Activated naive CD8-positive, alpha-beta T cell treated with anti-CD3 and anti-CD28 coated beads, Interleukin-2, amount 50 U/mL, for 16 hours (primary cell): ENCODE measurements at places on chromosomes 1 and 21.
A peak's percentile ranks its signal among the peaks of the same experiment; 100 is the strongest.

DNA sequence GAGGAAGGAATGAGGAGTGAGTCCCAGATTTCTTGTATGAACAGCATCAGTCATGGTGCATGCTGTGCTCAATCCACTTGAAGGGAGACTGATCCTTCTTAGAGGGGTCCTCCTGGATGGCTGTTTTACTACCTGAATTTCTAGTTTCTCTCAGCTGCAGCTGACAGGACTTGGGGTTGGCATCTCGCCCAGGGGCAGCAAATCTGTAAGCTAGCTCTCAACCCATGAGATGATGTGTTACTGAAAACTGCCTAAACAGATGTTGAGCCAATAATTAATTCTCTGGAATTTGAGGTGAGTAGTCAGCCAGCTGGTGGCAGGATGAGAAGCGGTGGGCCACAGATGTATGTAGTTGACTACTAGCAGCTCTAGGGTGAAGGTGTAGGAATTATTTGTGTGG lies 19.6 kb downstream of the BACH1 start:
- no peak for DNase-seq

DNA sequence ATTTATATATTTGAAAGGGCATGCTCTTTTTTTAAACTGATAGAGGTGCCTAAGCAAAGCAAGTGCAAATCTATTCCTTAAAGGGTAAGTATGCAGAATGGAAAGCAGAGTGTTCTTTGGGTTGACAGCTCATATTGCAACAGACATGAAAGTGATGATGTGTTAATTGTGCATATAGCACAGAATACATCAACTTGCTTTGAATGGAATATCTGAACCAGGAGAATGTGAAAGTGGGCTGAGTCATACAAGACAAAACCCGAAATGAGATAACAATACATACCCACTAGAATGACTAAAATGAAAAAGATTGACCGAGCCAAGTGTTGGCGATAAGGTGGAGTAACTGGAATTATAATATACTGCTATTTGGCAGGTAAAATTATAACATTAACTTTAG lies 4.3 kb downstream of the CR1 start:
- DNase-seq = no peak

DNA sequence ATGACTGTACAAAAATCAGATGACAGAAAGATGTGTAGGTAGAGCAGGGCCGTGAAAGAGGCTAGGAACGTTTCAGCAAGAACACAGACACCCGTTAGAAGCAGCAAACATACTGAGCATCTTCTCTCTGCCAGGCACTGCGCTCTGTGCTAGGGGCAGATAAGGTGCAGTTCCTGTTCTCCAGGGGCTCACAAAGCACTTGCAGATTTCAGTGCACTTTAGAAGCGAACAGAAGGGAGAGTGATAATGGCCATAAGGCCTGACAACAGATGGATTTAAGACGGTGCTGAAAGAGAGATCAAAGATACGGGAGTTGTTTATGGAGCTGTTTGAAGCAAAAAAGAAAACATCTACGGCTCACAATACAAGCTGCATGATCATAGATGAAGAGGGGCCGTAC lies 200.3 kb upstream of the FOXD3 start:
- no peak for DNase-seq

DNA sequence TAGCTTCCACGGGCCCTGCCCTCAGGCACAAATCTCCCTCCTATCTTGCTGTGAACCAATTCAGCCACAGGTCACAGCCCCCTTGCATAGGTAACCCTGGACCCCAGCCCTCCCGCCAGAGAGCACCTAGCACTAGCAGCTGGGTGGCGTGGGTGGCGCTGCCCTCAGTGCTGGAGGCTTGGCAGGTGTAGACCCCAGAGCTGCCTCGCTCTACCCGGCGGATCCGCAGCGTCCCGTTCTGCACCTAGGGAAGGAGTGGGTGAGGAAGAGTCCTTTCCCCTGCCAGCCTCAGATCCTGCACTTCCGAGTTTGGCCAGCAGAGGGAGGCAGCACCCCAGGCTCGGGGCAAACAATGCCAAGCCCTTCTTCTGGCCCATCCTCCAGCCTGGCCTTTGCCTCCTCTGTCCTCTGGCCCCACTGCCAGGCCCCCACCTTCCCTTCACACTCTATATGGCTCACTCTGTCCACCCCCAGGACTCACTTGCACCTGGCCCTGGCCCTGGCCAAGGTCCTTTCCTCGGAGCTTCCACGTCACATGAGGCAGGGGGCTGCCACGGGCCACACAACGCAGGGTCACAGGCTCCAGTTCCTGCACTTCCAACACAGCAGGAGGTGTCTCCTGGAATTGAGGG lies 9.0 kb downstream of the IGSF9 start:
- DNase-seq = peak; percentile 64

DNA sequence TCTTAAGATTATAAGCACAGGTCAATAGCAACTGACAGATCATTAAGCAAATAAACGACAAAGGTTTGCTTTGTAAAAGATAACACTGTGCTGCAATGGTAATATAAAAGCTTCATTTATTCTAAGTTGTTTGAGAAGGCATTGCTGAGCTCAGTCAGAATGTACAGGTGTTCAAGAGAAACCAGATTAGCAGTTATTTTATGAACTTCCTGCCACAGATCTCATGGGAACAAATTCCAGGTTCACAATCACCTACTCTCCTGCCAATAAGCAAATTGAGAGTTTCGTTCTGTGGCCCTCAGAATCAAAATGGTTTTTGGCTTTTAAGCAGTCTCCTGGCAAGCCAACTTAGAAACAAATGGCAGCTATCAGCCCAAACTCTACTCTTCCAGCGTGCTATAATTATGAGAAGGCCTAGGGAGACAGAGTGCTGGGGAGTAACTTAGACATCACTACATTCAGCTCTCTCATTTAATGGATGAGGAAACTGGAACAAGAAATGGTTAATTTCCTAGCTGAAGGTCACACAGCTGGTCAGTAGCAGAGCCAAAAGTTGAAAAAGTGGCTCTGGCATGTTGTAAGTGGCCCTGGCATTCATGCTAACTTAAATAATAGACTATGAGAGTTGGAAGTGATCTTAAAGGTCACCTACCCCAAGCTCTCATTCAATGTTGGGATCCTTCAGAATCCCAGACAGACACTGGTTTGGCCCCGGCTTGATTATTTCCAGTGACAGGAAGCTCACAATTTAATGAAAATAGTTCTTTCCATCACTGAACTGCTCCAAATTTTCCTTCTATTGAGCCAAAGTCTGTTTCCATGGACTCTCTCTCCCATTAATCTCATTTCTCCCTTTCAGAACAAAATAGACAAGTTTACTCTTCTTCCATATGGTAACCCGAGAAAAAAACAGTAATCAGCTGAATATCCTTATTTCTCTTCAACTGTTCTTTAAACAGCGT lies 82.6 kb upstream of the EDEM3 start:
- no peak for DNase-seq

- DNase-seq = no peak
These were observed 175.5 kb downstream of the DENND1B start for GRCh38 chr1:197599789-197600188.

DNA sequence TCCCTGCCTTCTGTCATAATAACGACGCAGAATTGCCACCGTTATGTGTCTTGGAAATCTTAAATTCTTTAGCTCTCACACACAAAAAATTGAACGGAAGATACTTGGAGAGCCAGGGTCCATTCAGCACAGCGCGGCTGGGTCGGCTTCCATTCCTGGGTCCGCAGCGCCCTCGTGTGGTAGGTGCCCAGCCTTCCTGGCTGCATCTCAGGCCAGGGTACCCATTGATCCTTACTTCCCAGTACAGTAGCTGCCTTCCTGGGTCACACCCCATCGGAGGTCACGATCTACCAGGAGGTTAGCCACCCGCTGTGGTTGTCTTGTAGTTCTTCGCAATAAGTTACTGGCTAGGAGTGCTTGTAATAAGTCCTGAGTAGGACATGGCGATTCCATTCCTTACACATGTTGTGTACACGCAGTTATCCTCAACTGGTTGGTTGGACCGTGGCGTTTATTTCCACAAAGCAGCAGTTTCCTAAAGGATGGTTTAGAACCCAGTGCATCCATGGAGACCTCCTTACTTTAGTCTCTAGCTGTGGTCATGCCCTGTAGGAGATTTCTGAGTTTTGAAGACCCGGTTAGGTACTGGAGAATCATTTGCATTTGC lies 9.9 kb upstream of the MTARC1 start:
- DNase-seq = peak; percentile 8

- no peak for DNase-seq
These were observed 19.3 kb downstream of the PHGDH start for GRCh38 chr1:119731060-119731459.

- no peak for DNase-seq
These were observed 4.2 kb downstream of the RAP1GAP start for GRCh38 chr1:21664806-21665588.

DNA sequence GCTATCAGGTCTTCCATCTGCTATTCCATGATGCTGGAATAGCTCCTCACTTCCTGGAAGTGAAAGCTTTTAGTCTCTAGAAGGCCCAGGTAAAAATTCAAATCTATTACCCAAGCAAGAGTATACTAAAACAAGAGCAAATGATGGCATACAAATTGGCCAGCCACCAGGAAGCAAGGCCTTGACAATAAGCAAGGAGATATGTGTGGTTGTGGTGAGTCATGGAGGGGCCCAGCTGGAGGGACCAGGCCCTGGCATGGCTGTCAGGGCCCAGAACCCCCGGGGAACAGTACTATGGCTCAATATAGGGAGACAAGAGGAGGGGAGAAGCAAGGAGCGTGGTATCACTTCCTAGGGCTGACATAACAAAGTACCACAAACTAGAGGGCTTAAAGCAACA lies 358.7 kb downstream of the RRAGC start:
- no peak for DNase-seq

- no peak for DNase-seq
These were observed 38.9 kb downstream of the DMAP1 start for GRCh38 chr1:44251989-44252671.

DNA sequence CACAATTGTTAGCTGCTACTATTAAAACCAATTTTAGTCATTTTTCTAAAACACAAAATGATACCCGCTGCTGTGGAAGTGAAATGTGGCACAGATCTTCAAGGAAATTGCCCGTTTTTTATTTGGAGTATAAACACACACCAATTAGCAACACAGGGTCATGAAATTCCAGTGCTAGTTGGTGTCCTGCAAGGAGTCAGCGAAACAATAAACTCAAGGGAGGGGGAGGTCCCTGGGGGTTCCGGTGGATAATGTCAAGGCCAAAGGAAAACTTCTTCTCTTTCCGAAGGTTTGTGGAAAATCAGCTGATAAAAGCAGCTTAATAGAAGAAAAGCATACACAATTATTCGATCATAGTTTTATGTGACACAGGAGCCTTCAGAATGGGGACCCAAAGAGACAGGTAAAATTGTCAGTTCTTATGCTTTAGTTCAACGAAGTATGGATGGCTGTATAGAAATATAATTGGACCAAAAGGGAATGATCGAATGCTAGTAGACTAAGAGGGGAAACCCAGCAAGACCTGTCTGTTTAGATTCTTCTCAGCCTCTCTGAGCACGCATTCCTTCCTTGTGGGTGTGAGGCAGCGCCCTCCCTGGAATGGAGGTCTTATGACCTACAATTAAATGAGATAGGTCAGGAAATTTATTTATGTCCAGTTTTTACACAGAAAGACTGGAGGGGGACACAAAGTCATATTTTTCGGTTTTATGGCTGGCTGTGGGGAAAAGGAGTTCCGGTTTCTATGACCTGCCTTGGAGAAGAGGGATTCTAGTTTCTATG lies 65.9 kb downstream of the KCNK1 start:
- DNase-seq = no peak

DNA sequence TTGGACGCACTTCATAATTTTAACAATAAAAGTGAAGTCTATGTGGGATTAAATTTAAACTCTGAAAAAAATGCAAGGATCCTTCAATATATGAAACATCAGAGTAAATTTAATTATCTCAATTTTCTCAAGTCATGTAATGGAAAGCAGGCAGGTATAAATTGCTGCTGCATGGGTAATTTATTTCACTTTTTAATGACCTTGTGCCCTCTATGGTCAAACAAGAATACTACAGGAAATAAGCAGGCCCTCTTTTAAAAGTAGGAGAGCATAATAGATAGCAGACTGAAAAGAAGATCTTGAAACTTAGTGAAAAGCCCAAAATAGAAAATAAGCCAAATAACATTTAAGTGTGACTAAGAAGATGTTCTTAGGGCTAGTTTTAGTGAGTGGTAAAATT lies 22.9 kb downstream of the BCAS2 start:
- DNase-seq = no peak

DNA sequence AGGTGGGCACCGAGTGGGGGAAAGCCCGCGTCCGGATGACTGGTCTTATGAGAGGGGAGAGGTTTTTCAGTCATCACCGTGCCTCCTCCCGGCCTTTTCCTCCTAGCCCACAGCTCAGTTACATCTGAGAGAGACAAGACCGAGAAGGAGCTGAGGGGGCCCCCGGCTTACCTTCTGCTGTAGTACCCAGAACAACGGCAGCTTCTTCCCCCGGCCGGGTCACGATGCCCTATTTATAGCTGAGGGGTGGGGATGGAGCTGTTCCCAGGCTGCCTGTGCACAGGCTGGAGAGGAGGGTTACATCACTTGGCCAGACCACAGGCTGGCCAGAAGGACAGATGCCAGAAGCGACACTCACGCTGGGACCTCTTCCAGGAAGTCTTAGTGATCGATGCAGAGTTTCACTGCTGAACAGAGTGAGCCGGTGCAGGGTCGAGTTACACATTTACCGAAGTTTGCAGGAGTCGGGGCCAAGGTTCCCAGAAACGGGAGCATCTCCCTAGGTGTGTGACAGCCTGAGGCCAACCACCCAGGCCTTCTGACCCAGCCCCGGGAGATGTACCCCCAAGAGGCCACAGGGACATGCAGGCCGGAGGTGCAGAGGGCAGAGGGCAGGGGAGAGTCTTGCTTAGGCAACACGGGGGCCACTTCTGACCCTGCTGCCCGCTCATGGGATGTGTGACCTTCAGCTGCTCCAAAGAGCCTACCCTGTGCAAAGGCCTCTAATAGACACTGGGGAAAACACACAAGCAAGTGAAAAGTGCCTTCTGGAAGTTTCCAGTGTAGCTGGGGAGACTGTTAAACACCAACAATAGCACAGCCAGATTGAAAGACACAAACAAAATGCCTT lies at the start of gene AGT:
AGT (minus strand) TSS at position 208 of the 850 bp plus-strand sequence. CDS start 3,299 bp downstream, outside the sequence.
- DNase-seq = no peak

DNA sequence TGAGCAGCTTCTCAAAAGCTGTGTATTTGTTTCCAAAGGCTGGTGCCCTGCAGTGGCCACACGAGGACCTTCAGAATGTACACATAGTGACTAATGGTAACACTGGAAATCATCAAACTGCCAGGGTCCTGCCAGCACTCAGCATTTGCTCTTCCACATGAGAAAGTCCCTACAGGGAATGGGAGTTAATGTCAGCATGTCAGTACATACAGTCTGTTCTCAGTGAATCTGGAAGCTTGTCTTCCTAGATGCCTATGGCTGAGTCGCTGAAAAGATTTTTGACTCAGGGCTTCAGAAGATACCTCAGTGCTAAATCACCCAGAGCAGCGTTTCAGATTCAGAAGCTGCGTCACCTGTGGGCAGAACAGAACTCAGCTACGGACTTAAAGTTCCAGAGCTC lies 108.2 kb downstream of the CDC7 start:
- no peak for DNase-seq

- no peak for DNase-seq
These were observed 39.4 kb downstream of the KCNJ15 start for GRCh38 chr21:38295997-38296764.
